T-helper 17 cell (primary cell): ENCODE measurements at places on chromosomes 1 and 21. TPM values are rescaled to one million over a fixed set of nuclear protein-coding genes. Genes with fewer than 3 reads are reported as not detected.

Gene NCF2
- 2.7 TPM for total RNA-seq

Gene ARMH1
- 53.0 TPM for total RNA-seq

Gene IBA57
- total RNA-seq = 18.2 TPM

Gene CADM3
- not detected for total RNA-seq

Gene CR2
- 2.1 TPM for total RNA-seq

Gene COL11A1
- not detected for total RNA-seq

Gene CELA2B
- not detected for total RNA-seq

Gene CD247
- total RNA-seq = 295 TPM

Gene CLCA2
- total RNA-seq = not detected

Gene CR1L
- total RNA-seq = not detected

Gene LCE2C
- not detected for total RNA-seq

Gene S100A14
- not detected for total RNA-seq

Gene GALE
- total RNA-seq = 9.1 TPM

Gene OR2T11
- not detected for total RNA-seq

Gene CFAP74
- total RNA-seq = not detected

Gene SIM2
- total RNA-seq = not detected

Gene HAPLN2
- total RNA-seq = not detected

Gene UTP25
- 5.9 TPM for total RNA-seq

Gene TNN
- not detected for total RNA-seq

Gene LHX4
- not detected for total RNA-seq

Gene NBPF4
- not detected for total RNA-seq

Gene OR2T35
- total RNA-seq = not detected

Gene DIO1
- not detected for total RNA-seq

Gene KRTAP19-1
- not detected for total RNA-seq

Gene SYCP1
- total RNA-seq = not detected

Gene RGS16
- total RNA-seq = 23.5 TPM

Gene PGLYRP3
- total RNA-seq = not detected

Gene IL20
- total RNA-seq = not detected

Gene S100A7A
- not detected for total RNA-seq

Gene TIE1
- not detected for total RNA-seq

Gene IGSF21
- total RNA-seq = not detected

Gene PTPN14
- 0.05 TPM for total RNA-seq

Gene RSPH1
- total RNA-seq = not detected

Gene TNNT2
- not detected for total RNA-seq

Gene PPM1J
- 0.42 TPM for total RNA-seq

Gene CYP4Z1
- not detected for total RNA-seq

Gene CFHR3
- total RNA-seq = not detected

Gene MAN1C1
- total RNA-seq = 27.3 TPM

Gene CALML6
- total RNA-seq = 0.35 TPM

Gene TTC24
- 0.94 TPM for total RNA-seq

Gene KCNH1
- total RNA-seq = not detected

Gene ARHGAP29
- 0.13 TPM for total RNA-seq

Gene RHCE
- total RNA-seq = not detected
